ENCODE measurements at places on chromosomes 4 and X.

DNA sequence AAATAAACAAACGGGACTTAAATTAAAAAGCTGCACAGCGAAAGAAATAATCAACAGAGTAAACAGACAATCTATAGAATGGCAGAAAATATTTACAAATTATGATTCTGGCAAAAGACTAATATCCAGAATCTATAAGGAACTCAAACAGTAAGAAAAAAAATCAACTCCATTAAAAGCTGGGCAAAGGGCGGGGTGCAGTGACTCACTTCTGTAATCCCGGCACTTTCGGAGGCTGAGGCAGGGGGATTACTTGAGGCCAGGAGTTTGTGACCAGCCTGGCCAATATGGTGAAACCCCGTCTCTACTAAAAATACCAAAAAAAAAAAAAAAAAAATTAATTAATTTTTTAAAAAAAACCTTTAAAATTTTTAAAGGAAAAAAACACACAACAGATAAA, 109.0 kb downstream of the ATP11C start:
- no peaks in the 10 kb centered on the region for H3K4me1 ChIP-seq
- no peak for DNase-seq
- no peaks in the 10 kb centered on the region for H3K27me3 ChIP-seq
- H3K27ac ChIP-seq: no peak overlapping the region
- no peaks in the 10 kb centered on the region for H3K36me3 ChIP-seq
- H3K4me3 ChIP-seq: no peak overlapping the region

GRCh38 chr4:176549161-176549865, 229.5 kb downstream of the SPCS3 start:
- peaks cover 8% of the 10 kb centered on the region for H3K4me1 ChIP-seq
- DNase-seq: no peak
- no peak overlapping the region for H3K27ac ChIP-seq
- H3K4me3 ChIP-seq: no peak overlapping the region

DNA sequence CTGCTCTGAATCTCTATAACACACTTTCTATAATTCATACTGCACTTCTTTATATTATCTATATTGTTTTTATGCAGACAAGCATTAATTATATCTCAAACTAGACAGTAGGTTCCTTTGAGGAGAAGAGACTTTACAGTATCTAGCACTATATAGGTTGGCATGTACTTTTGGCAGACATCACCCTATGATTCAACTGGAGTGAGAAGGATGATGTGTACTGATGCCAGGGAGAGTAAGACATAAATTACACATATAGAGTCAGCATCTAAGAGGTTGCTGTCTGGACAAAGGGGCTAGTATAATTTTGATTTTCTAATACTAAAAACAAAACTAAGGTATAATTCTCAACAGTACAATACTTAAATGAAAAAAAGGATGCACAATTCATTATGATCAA, 5.1 kb upstream of the RBM41 start:
- no peak overlapping the region for H3K27ac ChIP-seq
- no peak for DNase-seq
- no peaks in the 10 kb centered on the region for H3K27me3 ChIP-seq
- no peak overlapping the region for H3K4me3 ChIP-seq

DNA sequence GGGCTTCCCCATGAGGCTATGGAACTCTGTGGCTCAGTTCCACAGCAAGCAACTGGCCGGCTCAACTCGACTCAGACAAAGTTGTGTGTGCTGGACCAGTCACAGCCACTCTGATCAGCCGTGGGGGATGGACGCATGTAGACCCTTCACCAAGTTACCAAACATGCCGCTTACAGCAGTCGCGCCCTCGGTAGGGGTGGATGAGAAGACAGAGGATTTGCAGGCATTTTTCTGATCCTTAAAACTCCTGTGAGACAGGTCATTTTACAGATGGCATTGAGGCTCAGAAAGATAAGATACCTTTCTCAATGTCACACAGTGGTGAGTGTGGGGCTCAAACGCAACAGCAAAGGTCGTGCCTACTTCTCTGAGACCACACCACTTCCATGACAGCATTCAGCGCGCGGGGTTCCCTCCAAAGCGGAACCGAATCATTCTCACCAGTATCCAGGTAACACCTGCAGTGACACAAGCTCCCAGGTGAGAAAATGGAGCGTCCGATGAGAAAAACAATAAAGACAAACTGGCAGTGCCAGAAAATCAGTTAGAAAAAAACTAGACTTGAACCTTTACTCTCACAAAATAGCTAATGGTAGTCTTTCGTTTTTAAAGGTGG, 83.6 kb downstream of the RELL1 start:
- DNase-seq: no peak
- no peak overlapping the region for H3K4me3 ChIP-seq
- no peaks in the 10 kb centered on the region for H3K27me3 ChIP-seq
- H3K27ac ChIP-seq: no peak overlapping the region
- H3K4me1 ChIP-seq: peaks cover 4% of the 10 kb centered on the region
- no peaks in the 10 kb centered on the region for H3K36me3 ChIP-seq

DNA sequence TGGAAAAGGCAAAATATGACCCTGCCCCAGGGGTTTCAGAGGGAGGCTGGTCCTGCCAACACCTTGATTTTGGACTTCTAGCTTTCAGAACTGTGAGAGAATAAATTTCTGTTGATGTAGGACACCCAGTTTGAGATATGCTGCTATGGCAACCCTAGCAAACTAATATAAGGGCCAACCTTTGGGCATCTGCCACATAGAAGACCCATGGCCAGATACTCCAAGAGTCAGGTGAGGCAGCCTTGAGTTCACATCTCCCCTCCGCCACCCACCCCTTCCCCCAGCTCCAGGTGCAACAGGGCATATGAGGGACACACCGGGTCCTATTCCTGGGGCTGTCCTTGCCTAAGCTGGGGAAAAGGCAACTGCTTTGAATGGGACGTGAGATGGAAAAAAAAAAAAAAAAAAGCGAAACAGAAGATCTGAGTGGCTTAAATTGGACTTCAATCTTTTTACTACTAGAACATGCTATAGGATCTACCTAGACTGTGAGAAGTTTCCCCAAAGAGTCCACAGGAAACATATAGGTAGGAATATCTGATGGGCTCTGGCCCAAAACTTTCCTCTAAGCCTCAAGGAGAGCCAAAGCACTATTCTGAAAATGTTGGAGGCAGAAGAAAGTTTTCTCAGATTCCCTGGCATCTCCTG, 56.5 kb upstream of the PROM1 start:
- DNase-seq: no peak
- no peak overlapping the region for H3K27ac ChIP-seq
- H3K27me3 ChIP-seq: peaks cover 6% of the 10 kb centered on the region
- no peaks in the 10 kb centered on the region for H3K36me3 ChIP-seq
- H3K4me1 ChIP-seq: no peaks in the 10 kb centered on the region

DNA sequence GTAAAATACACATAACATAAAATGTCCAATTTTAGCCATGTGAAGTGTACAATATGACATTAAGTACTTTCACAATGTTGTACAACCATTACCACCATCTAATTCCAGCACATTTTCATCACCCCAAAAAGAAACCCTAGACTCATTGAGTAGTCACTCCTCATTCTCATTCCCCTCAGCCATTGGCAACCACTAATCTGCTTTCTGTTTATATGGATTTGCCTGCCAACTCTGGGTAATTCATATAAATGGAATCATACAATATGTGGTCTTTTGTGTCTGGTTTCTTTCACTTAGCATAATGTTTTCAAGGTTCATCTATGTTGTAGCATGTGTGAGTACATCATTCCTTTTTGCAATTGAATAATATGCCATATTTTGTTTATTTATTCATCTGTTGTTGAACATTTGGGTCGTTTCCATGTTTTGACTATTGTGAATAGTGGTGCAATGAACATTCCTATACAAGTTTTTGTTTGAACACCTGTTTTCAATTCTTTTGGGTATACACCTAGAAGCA, 43.0 kb downstream of the EIF2S3 start:
- H3K4me1 ChIP-seq: no peaks in the 10 kb centered on the region
- no peaks in the 10 kb centered on the region for H3K27me3 ChIP-seq
- H3K36me3 ChIP-seq: no peaks in the 10 kb centered on the region
- H3K4me3 ChIP-seq: no peak overlapping the region
- H3K27ac ChIP-seq: no peak overlapping the region

- no peaks in the 10 kb centered on the region for H3K4me1 ChIP-seq
- no peak overlapping the region for H3K27ac ChIP-seq
- H3K27me3 ChIP-seq: no peaks in the 10 kb centered on the region
Observed at GRCh38 chr4:11312389-11312788, 116.3 kb downstream of the HS3ST1 start.

GRCh38 chr4:2136726-2137125, 77.6 kb downstream of the NAT8L start:
- DNase-seq: no peak
- no peaks in the 10 kb centered on the region for H3K27me3 ChIP-seq
- H3K36me3 ChIP-seq: no peaks in the 10 kb centered on the region
- peaks cover 6% of the 10 kb centered on the region for H3K4me1 ChIP-seq

DNA sequence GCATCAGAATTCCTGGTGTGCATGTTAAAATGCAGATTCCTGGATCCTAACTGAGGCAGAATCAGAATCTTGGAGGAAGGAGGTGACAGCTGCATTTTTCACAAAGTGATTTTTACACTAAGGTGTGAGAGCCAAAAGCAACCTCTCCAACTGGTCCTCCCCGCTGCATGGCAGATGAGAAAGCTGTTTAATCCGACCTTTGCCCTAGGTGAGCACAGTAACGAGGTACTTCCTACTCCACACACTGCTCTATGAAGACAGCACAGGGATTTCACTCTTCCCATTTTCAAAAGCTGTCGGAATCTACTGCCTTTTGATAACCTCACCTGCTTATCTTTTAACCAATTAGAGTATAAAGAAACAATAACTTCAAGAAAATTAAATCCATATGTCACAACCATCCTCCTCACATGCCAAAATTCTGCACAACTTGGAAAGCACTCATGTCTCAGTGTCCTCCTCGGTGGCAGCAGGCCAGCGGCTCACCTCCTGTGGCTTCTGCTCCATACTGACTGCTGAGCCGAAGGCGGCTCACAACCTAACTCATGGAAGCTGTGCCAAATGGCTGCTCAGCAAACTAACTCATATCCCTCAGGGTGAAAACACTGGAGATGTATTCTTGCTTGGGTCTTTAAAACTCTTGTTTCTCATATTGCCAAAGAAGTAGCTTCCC, 3.6 kb downstream of the CASP6 start:
- peaks cover 10% of the 10 kb centered on the region for H3K36me3 ChIP-seq
- H3K27ac ChIP-seq: no peak overlapping the region
- peaks cover 14% of the 10 kb centered on the region for H3K4me1 ChIP-seq
- no peak for DNase-seq

DNA sequence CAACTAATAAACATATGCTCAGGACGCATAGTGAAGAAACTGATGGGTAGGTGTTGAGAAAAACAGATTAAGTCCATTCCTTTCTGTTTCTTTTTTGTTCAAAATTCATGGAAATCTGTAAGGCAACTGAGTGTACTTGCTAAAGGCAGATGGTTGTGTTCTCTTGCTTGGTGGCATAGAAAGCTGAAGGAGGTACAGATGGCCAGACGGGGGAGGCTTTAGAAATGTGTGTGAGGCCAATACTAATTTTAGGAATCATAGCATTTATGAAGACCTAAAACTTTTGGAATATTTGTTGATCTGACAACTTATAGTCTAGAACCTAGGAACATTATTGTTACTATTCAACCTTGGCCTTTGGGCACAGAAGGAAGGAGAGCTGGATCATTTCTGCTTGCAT, 56.8 kb upstream of the EMCN start:
- H3K27ac ChIP-seq: no peak overlapping the region
- no peaks in the 10 kb centered on the region for H3K36me3 ChIP-seq
- H3K4me3 ChIP-seq: no peak overlapping the region
- no peaks in the 10 kb centered on the region for H3K4me1 ChIP-seq
- H3K27me3 ChIP-seq: no peaks in the 10 kb centered on the region

GRCh38 chrX:153694687-153695270, 7.1 kb downstream of the SLC6A8 start:
- DNase-seq: no peak
- peaks cover 8% of the 10 kb centered on the region for H3K27me3 ChIP-seq
- H3K4me1 ChIP-seq: peaks cover 3% of the 10 kb centered on the region
- H3K4me3 ChIP-seq: no peak overlapping the region
- H3K27ac ChIP-seq: no peak overlapping the region
- peaks cover 64% of the 10 kb centered on the region for H3K36me3 ChIP-seq

GRCh38 chrX:8760021-8760420, 28.1 kb upstream of the ANOS1 start:
- DNase-seq: no peak
- no peak overlapping the region for H3K27ac ChIP-seq
- H3K27me3 ChIP-seq: no peaks in the 10 kb centered on the region
- H3K4me1 ChIP-seq: no peaks in the 10 kb centered on the region
- no peak overlapping the region for H3K4me3 ChIP-seq
- no peaks in the 10 kb centered on the region for H3K36me3 ChIP-seq

- H3K36me3 ChIP-seq: no peaks in the 10 kb centered on the region
- no peak for DNase-seq
- H3K4me3 ChIP-seq: no peak overlapping the region
Observed at GRCh38 chrX:70039758-70040157, 10.0 kb downstream of the AWAT2 start.

- H3K27me3 ChIP-seq: no peaks in the 10 kb centered on the region
- no peak overlapping the region for H3K27ac ChIP-seq
- H3K4me1 ChIP-seq: no peaks in the 10 kb centered on the region
- H3K36me3 ChIP-seq: no peaks in the 10 kb centered on the region
Observed at GRCh38 chr4:7574287-7575014, 139.7 kb upstream of the PSAPL1 start.

DNA sequence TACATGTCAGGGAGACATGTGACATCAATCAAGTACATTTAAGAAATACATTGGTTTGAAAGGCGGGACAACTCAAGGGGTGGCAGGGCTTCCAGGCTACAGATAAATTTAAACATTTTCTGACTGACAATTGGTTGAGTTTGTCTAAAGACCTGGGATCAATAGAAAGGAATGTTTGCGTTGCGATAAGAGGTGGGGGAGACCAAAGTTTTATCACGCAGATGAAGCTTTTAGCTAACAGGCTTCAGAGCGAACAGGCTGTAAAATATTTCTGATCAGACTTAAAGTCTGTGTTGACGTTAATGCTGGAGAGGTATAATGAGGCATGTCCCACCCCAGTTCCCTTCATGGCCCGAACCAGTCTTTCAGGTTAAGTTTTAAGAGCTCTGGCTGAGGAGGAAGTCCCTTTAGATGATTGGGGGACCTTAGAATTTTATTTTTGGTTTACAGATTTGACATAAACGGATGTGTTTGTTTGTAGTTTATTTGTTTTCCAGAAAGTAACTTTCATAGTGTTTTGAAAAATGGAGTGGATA, 346.7 kb upstream of the RASGEF1B start:
- no peak for DNase-seq
- no peaks in the 10 kb centered on the region for H3K4me1 ChIP-seq
- peaks cover 2% of the 10 kb centered on the region for H3K27me3 ChIP-seq
- H3K36me3 ChIP-seq: no peaks in the 10 kb centered on the region

DNA sequence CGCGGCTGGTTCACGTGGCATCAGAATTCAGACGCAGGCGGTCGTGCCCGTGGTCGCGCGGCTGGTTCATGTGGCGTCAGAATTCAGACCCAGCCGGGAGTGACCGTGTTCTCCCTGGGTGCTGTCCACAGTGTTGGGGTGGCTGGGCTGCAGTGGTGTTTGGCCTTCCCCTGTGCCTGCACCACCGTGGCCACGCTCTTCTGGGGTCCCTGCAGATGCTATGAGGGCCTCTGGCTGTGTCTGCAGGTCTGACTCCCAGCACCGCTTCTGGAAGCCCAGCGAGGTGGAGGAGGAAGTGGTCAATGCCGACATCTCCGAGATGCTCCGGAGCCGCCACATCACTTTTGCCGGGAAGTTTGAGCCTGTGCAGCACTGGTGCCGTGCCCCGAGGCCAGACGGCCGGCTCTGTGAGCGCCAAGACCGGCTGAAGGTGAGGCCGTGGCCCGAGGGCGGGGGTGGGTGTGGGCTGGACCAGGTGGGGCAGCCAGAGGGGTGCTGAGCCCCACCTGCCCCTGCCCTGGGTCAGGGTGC, 26.4 kb downstream of the NKX1-1 start:
- DNase-seq: no peak
- no peaks in the 10 kb centered on the region for H3K36me3 ChIP-seq
- peaks cover 7% of the 10 kb centered on the region for H3K4me1 ChIP-seq
- H3K4me3 ChIP-seq: no peak overlapping the region
- no peak overlapping the region for H3K27ac ChIP-seq
